ENCODE measurements at places on chromosomes 16 and 17.

DNA sequence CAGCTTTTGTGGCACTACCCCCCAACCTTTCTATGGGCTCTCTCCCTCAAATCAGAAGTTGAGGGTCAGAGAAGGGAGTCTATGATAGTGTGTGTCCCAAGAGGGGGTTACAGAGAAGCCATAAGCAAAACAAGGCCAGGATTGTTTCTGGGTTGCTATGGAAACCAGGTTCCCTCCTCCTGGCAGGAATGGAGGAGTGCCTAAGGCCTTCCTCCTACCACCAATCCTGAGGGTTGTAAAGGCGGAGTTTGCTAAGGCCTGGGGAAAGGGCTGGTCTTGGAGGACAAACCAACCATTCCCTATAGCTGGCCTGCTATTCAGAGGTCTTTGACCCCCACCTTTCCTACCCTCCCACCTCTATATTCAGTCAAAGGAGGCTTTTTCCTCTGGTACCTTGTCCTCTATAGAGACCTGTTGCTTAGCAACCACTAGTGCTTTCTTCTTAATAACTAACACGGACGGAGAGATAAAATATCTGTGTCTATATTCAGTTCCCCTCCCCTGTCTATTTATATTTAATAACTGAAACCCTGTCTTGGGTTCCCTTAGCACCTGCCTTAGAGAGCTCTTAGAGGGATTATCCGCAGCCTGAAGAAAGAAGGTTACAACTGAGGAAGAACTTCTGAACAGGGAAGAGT lies 43.4 kb downstream of the NEUROD2 start:
- no peak for DNase-seq

DNA sequence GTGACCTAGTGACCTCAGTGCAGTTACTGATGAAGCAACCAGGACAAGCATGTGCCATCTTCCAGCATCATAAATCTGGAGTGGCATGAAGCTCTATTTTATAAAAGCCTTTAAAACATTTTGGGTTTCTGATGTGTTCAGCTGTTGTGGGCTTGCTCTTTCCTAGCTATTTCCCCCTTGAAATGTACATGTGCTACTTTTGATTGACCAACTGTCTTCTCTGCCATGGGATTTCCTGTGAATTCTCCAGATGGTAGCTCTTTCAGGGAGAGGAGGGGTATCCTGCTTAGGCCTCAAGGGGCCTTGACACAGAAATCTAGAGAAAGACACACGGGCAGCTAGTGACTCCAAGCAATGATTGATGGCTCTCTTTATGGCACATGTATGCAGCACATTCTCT lies 1.9 kb upstream of the ASIC2 start:
- no peak for DNase-seq

DNA sequence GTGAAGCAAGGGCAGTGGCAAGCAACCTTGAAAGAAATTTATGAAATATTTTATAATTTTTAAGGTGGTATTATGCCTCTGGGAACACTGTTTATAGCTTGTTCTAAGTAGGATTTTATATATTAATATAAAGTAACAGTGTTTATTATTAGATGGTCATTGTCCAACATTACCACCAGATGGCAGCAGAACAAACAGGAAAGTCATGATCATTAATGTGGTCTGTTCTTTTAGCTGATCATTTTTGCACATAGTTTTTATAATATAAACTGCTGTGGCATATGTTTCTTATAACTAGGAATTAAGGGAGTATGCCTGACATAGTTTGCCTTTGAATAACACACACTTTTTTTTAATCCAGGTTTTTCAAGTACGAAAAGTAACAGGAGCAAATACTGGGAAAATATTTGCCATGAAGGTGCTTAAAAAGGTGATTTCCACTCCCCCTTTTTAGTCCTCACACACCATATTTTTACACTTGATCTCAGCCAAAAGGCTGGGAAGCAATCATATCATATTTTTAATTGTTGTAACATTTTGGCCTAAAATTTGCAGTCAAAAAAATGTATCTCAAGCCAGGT lies 21.4 kb downstream of the RPS6KB1 start:
- DNase-seq, result no peak

DNA sequence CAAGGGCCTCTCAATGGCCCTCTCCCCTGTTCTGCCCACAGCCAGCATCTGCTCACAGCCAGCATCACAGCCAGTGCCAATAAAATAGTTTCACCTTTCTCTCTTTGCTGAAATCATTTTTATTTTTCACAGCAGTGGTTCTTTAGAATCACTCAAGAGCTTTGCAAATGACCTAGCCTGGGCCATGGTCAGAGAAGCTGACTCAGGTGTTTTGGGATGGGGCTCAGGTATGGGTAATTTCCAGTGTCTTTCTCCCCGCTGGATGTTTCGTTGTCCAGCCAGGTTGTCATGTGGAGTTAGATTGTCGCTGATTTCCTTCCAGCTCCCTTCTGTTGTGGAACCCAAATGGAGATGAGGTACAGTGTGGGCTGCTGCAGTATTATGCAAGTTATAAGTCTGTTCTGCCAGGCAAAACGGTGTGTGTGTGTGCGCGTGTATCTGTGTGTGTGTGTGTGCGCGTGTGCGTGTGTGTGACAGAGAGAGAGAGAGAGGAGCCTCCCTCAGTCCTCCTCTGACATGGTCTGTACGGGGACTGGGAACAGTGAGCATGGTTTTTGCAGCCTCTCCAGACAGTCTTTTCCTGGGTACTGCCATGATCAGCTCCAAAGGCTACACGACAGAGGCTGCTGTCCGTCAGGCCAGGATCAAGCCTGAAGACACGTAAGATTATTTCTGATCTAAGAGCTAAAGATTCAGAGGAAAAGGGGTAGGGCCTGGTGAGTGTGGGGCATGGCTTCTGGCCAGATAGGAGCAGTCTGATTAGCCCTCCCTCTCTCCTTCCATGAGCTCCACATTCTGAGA lies 1.4 kb upstream of the PMP22 start:
- DNase-seq, result no peak

- DNase-seq, result no peak
Measured at GRCh38 chr17:43453331-43453812, 30.4 kb upstream of the DHX8 start.

GRCh38 chr16:88013091-88013609 lies 61.9 kb downstream of the BANP start:
- no peak for DNase-seq

DNA sequence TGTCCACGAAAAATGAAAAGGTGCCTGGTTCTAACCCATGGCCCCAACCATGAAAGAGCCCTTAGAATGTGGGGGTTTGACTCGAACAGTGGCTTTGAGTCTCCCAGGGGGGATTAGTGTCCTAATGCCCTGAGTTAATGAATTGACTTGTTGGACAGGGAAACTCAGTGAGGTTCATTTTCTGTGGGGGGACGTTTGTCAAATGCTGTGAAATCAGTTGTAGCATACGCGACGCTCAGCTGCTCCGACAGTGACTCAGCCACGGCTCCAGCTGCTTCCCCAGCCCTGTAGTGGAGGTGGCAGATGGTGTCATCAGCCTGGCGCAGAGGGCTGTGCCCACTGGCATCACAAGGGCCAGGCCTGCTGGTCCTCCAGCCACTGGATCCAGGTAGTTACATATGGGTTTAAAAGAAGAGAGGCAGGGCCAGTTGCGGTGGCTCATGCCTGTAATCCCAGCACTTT lies 3.9 kb upstream of the TMEM235 start:
- DNase-seq, result no peak

DNA sequence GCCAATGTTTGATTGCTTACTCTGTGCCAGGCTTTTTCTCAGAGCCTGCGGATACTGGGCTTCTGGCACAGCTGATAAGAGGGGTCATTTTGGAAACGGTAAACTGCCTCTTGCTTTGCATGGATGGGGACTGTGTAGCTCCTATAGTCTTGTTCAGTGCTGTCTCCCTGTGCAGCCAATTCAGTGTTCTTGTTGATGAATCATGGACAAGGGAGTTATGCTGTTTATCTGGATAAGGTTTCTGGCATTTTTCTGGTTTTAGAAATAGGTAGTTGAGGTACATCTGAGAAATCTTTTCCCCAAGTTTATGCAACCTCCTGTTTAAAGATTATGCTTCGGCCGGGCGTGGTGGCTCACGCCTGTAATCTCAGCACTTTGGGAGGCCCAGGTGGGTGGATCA lies 16.7 kb upstream of the TANGO6 start:
- no peak for DNase-seq

DNA sequence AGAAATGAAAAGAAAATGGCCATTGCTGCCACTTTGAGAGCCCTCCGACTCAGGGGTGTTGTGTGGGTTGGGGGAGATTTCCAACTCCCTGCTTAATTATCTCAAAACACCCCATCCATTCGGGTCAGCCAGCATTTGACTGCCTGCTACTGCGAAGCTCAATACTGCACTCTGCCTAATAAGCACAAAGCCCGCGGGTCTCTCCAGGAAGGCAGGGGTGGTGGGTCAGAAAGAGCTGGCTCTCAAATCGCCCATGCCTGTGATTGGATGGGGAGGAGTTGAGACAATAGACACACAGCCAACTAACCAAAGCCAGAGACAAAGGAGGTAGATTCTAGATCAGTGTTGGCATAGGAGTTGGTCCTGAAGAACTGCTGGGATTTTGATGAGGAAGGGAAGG lies 2.3 kb upstream of the XAF1 start:
- no peak for DNase-seq

DNA sequence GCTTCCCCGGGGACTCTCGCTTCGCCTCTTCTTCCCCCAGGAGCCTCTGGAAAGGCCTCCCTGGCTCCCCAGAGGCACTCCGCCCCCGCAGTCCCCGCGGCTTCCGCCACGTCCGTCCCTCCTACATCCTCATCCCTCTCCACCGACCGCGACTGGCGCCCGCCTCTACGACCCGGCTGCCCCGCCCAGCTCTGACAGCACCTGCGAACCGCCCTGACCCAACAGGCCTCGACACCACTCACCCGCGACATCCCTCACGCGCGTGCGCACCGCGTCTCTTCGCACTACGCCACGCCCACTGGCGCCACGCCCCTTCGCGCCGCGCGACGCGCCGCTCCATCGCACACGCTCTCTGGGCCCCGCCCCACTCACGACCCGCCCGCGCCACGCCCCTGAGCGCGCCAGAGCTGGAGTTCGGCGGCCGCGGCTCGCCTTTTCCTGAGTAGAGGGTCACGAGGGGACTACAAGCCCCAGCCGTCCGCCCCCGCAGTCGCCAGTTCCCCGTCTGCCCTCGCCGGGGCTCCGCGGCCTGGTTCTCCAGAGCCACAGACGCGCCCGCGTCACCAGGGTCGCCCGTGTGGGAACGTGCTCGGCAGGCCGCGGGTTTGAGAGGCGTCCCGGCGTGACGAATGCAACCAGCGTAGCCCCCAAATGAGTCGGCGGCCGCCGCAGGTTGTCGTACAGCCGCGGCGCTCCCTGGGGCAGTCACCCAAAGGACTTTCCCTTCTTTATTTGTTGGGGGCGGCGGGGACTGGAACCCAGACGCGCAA lies 56.2 kb upstream of the LRRC37A3 start:
- peak; percentile 81 for DNase-seq

GRCh38 chr17:7855660-7856010 lies 769 bp downstream of the TMEM88 start:
- DNase-seq, result no peak

DNA sequence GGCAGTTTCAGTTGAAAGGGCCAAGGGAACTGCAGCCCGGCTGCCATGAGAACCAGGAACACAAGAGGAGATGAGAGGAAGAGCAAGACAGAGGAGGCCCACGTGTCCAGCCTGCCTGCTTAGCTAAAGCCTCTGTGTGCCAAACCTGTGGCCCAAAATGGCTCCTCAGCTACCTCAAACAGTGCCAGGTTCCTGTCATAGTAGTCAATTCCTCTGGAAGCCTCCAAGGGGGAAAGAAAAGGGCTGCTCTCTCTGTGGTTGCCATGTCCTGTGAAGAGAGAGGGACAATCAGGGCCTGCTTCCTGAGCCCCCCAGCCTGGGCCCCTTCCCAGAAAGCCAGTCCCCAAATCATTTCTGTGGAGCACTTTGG lies 5.2 kb downstream of the SLC12A4 start:
- no peak for DNase-seq

GRCh38 chr17:60327901-60328273 lies 64.0 kb downstream of the USP32 start:
- DNase-seq, result no peak

DNA sequence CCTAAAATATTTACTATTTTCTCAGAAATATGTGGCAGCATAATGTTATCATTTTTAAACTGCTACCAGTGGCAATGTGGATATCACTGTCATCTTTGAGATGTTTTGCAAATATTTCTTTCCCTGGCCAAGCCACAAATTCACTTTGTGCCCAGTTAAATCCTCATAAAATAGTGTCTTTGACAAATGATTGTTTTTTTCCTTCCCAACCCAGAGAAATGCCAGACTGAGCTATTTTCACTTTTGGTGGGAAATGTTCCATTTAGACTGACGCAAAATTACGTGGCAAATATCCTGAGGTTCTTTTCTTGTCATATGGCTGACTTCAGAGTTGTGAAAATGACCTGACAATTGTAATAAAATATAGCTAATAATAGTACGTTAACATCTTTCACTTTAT lies 807.0 kb upstream of the SOX9 start:
- no peak for DNase-seq

GRCh38 chr16:4115949-4116318 lies 308 bp downstream of the ADCY9 start:
- DNase-seq, result no peak

DNA sequence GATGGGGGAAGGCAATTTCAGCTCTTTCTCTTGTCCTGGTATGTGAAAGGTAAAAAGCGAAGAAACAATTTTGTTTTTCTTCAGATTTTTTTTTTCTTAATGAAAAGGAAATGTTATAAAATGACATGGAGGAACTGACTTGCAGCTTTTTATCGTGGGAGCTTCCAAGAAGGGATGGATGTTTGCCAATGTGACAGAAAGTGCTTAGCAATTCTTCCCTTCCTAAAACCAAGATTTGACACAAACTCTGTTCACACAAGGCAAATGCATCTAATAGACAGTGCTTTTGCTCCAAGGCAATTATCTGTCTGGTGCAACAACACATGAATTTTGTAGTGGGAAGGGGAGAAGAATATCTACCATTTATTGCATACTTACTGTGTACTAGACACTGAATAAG lies 988.5 kb downstream of the CDH11 start:
- no peak for DNase-seq

GRCh38 chr16:20901436-20902112 lies 1.0 kb downstream of the LYRM1 start:
- DNase-seq, result no peak

GRCh38 chr17:11922638-11923037 lies 74.6 kb downstream of the ZNF18 start:
- no peak for DNase-seq

DNA sequence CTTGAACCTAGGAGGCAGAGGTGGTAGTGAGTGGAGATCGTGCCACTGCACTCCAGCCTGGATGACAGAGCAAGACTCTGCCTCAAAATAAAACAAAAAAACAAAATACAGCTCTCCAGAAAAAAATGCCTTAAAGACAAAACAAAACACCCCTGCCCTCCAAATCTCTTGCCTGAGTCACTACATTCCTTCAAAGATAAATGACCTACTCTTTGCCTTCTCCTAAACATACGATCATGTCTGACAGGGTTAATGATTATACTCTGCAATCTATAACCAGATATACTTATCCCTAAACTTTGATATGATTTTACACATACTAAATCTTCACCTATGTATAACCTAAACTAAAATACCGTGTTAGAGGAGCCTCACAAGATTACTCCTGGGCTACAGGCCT lies 1.4 kb upstream of the SETD6 start:
- DNase-seq, result no peak

- no peak for DNase-seq
Measured at GRCh38 chr17:45063198-45063597, 2.1 kb downstream of the NMT1 start.

- DNase-seq, result no peak
Measured at GRCh38 chr16:26840691-26841090, 226.0 kb upstream of the C16orf82 start.

Data from NCI-H1048 (cell line).